ENCODE measurements at places on chromosomes 5 and 9.

GRCh38 chr9:121240472-121241135 lies 27.4 kb upstream of the GSN start:
- no peak for DNase-seq

GRCh38 chr5:147504011-147504410 lies 5.9 kb downstream of the DPYSL3 start:
- DNase-seq = peak; percentile 56

GRCh38 chr9:33475357-33475756 lies 1.6 kb upstream of the NOL6 start:
- DNase-seq = no peak

DNA sequence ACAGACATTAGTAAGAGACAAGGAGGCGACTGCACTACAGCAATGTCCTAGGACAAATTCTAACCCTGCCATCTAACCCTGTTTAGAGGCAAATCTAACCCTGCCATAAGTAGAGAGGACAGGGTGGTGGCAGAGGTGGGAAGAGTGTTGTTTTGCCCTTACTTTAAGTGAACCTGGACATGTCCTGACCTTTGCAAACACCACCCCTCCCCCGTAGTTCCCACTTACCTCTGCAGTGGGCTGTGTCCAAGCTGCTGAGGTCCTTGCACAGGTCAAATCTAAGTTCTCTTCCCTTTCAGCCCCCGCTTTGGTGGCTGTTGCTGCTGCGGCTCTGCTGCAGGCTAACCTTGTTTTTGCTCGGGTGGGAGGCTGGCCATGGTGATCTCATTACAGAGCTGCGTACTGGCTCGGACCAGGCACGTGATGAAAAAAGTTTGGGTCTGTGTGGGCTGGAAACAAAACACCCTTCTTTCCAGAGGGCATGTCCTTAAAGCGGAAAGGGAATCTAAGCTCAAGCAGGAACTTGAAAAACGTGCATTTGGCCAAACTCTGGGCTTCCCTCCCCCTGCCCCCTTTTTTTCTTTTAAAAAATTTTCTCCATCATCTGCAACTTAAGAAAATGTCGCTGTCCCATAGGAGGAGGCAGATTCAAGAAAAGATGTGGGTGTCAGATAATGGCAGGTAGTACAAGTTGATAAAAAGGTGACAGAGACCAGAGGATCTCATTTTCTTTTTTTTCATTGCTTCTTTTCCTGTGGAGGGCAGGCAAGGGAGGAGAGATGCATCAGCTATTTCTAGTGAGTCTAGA lies at the start of gene FAXDC2:
TSS of gene FAXDC2 (minus strand) at position 349 of the 808 bp plus-strand sequence. CDS start 12,425 bp downstream, outside the sequence.
- DNase-seq = peak; percentile 16

DNA sequence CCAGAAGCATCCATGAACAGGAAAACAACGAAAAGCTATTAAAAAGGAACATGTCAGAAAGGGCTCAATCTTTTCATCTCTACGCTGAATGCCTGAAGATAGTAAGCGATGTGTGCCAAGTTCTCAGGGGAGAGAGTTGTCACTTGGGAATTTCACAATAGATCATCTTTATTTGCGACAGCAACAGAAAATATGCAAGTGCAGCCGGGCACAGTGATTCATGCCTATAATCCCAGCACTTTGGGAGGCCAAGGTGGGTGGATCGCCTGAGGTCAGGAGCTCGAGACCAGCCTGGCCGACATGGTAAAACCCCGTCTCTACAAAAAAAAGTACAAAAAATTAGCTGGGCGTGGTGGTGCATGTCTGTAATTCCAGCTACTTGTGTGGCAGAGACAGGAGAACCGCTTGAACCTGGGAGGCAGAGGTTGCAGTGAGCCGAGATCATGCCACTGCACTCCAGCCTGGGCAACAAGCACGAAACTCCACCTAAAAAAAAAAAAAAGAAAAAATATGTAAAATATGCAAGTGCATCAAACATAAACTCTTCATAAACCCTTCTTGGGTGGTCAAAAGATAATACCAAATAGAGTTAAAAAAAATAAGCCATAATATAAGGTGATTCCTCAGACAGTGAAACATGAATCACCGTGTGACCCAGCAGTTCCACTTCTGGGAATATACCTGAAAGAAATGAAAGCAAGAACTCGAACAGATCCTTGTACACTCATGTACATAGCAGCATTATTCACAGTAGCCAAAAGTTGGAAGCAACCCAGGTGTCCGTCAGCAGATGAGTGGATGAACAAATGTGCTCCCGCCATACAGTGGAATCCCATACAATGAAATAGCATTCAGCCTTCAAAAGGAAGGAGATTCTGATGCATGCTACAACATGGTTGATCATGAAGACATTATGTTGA lies 16.2 kb downstream of the SFXN1 start:
- no peak for DNase-seq

GRCh38 chr9:127608104-127608966 lies 3.7 kb upstream of the STXBP1 start:
- no peak for DNase-seq

GRCh38 chr5:154276973-154277331 lies 86.4 kb downstream of the GALNT10 start:
- no peak for DNase-seq

GRCh38 chr9:114606068-114606467 lies 5.0 kb upstream of the TMEM268 start:
- DNase-seq = no peak
